ENCODE measurements at places on chromosomes 16 and 17. TPM values are rescaled to one million over a fixed set of nuclear protein-coding genes. Genes with fewer than 3 reads are reported as not detected.
A peak's percentile ranks its signal among the peaks of the same experiment; 100 is the strongest.

Gene SOX8
- total RNA-seq = 0.13 TPM

Gene SRCIN1
- 0.20 TPM for total RNA-seq

Gene ABCC11
- 0.23 TPM for total RNA-seq

Gene PRSS33
- not detected for total RNA-seq

Gene OTOP3
- not detected for total RNA-seq

Gene HSPB9
- 0.18 TPM for total RNA-seq

Gene ZC3H18
- total RNA-seq = 75.9 TPM

Gene TEDC2
- total RNA-seq = 13.9 TPM

Gene YPEL2
- total RNA-seq = 18.4 TPM

Gene GFOD2
- total RNA-seq = 13.0 TPM

Gene VWA3A
- total RNA-seq = not detected

Gene CNTNAP4
- not detected for total RNA-seq

Gene SHISA6
- total RNA-seq = not detected

Gene SLFN13
- 82.6 TPM for total RNA-seq

- no peak for DNase-seq
Measured at GRCh38 chr17:6551356-6551755, 5.0 kb downstream of the PITPNM3 start.

DNA sequence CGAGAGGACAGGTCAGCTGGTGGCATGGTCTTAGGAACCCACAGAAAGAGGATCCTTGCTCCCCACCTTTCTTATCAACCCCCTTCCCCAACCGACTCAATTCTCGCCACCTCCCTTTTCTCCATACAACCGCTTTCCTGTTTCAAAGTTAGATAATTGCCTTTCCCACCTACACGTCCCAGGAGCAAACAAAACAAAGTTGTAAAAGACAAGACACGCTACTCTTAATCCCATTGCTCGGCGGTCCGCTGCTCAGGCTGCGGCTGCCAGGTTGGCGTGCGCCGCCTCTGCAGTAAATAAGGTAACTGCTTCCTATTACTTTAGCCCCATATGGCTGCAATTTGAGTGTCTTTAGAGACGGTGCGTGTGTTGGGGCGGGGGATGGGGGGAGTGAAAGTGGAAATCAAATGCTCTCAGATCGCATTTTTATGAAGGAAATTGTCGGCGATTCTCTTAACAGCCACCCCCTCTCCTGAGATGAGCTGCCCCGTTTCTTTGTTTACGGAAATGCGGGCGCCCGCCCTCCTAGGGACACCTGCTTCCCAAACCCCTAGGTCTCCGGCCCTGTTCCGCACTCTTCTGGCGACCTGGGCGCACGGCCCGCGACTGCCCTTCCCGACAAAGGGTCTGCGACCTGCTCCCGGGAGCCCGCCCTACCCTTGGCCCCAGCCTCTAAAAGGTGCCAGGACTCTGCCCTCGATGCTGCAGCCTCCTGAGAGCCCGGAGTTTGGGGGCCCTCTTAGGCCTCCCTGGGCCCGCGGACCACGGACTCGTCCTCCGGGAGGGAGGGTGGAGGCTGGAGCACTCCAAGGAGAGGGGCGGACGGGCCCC lies 3.7 kb upstream of the CBX8 start:
- DNase-seq = peak; percentile 50

GRCh38 chr17:76213491-76213890 lies 26.8 kb downstream of the RNF157 start:
- no peak for DNase-seq

GRCh38 chr16:71626858-71627213 lies 852 bp downstream of the MARVELD3 start:
- no peak for DNase-seq

- DNase-seq = no peak
Measured at GRCh38 chr17:82029990-82030469, 1.4 kb upstream of the RAC3 start.

DNA sequence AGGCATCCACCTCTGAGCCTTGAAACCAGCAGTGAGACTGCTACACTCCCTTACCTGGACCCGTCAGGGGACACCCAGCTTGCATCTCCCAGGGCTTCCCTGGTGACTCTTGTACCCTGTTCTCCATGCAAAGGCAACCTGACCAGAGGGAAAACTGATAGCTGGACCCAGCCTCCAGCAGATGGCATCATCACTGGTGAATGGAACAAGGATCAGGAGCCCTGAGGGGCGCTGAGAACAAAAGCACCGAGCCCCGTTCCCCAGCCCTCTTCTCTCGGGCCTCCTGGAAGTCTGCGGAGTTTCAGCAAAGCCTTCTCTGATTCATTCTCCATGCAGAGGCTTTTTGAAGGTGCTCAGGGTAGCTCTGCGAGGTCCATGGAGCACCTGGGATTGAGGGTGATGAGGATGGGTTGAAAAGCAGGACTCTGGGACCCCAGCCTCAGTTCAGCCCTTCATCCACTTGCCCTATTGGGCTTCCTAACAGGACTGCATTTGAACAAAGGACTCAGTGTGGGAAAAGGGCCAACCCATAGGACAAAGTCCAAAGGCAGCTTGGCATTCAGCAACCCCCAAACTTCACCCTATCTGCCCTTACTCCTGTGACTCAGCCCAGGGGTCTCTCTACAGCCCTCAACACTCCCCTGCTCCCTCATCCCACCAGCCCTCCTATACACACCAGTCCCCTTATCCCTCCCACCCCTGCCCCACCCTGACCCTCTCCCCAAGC lies 45.0 kb upstream of the LHX1 start:
- DNase-seq = no peak

DNA sequence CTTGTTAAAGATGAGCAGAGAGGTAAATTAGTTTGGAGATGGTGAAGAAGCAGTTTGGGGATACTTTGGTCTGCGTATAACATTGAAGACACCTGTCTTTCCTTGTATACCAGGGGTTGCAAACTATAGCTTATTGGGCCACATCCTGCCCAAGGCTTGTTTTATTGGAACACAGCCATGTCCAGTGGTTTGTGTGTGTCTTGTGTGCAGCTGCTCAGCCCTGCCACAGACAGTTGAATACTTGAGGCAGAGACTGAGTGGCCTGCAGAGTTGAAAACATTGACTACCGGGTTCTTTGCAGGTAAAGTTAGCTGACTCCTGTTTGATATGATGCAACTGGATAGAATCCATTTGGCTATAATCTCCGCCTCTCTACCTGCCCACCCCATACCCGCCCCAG lies 224.4 kb downstream of the PRKCA start:
- DNase-seq = no peak

DNA sequence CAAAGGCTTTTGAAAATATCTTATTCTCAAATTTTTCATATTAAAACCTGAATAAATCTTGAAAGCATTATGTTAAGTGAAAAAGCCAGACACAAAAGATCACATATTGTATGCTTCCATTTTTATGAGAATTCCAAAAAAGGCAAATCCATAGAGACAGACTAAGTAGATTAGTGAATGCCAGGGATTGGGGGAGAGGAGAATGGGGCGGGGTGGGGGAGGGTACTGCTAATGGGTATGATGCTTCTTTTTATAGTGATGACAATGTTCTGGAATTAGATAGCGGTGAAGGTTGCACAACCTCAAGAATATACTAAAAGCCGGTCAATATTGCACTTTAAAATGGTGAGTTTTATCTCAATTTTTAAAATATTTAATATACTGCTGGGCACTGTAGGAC lies 44.0 kb downstream of the XPO6 start:
- no peak for DNase-seq

DNA sequence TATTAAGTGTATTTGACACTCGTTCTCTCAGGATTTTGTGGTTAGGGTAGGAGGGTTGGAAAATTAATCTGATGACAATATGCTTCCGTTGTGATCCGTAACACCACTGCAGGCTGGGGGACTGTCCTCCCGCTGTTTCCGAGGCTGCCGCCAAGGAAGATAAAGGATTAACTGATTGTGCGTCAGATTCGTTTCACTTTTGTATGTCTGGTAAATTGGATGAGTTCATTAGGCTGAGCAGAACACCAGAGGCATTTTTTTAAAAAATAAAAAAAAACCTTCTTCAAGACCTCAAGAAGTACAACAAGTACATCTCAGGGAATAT lies 486.7 kb upstream of the SALL1 start:
- DNase-seq = no peak

- no peak for DNase-seq
Measured at GRCh38 chr17:19546289-19547065, 12.8 kb downstream of the SLC47A1 start.

- peak; percentile 60 for DNase-seq
Measured at GRCh38 chr17:78272181-78272913, 40.9 kb downstream of the TMEM235 start.

DNA sequence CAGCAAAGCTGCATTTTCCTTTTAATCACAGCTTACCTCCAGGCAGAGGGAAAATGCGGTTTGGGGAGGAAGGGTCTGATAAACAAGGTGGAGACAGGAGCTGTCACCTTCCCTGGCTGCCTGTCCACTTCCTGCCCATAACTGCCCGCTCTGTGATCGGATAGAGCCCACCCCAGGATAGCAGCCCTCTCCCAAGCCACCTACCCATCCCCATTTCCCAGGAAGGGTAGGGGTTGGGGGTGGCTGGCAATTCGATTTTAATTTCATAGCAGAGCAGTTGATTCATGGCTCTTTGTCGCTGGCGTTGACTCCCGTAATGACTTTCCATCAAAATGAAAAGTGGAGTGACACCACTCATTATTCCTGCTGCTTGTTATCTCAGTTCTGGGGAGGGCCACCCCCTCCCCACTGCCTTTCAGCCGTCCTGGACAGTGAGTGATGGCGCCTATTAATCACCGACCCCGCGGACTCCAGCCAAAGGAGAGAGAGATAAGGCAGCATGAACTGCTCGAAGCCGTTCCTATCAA lies 11.2 kb downstream of the CDK5RAP3 start:
- DNase-seq = no peak

GRCh38 chr17:44548376-44549230 lies 8.7 kb upstream of the FZD2 start:
- DNase-seq = no peak

DNA sequence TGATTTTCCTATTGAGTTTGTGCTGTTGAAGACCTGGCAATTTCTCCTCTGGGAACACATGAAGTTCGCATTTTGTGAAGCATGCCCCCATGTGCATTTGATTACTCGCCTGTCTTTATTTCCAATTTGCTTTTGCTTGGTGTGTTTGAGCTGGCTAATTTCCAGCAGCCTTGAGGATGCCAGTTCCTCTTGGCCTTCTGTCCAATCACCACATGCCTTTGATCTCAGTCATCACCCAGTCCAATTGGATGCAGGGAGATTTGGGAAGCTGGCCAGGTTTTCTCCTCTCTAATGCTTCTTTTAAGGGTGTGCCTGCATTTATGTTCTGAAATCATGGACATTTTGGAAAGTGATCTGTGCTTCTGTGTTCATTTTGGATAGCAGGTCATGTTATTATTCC lies 3.8 kb upstream of the TMEM100 start:
- DNase-seq = no peak

- no peak for DNase-seq
Measured at GRCh38 chr16:74169687-74170376, 126.8 kb upstream of the PSMD7 start.

GRCh38 chr16:53803451-53803850 lies 99.5 kb downstream of the FTO start:
- no peak for DNase-seq

- DNase-seq = no peak
Measured at GRCh38 chr17:50095626-50096037, 481 bp downstream of the PDK2 start.

- DNase-seq = no peak
Measured at GRCh38 chr17:74342224-74342623, 16.2 kb downstream of the KIF19 start.

- no peak for DNase-seq
Measured at GRCh38 chr16:88375996-88376834, 6.5 kb upstream of the ZNF469 start.

GRCh38 chr17:77923776-77924513 lies 34.6 kb upstream of the TNRC6C start:
- DNase-seq = no peak

- peak; percentile 62 for DNase-seq
Measured at GRCh38 chr17:74862108-74862901, 2.6 kb upstream of the GRIN2C start.

- peak; percentile 48 for DNase-seq
Measured at GRCh38 chr16:3444032-3444388, 530 bp downstream of the NAA60 start.

- DNase-seq = no peak
Measured at GRCh38 chr16:4976079-4976478, 17.9 kb downstream of the SEC14L5 start.

DNA sequence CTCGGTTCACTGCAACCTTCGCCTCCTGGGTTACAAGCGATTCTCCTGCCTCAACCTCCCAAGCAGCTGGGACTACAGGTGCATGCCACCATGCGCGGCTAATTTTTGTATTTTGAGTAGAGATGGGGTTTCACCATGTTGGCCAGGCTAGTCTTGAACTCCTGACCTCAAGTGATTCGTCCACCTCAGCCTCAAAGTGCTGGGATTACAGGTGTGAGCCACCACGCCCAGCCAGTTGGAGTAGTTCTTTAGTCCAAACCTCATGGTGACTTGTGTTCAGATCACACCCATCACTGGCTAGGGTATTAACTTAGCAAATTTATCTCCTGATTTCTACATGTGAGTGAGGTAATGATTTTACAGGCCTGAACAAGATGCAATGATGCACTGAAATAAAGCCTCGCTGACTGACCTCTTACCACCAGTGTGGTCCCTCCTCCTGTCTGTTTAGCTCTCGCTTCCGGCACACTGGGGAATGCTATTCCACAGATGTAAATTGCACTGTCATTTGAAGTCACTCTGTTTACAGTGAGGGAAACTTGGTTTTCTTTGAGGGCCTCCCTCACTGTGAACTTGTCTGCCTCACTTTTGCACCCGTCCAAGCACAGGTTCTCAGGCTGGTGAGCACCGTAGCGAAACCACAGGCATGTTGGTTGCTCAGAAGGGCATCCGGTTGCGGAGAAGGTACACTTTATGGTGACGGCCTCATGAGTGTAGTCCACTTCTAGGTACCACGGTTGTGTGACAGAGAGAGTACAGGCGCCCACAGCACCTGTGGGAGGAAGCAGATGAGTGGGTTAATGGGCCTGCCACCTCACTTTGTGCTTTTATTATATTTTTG lies 5.5 kb downstream of the IGSF6 start:
- DNase-seq = peak; percentile 89

GRCh38 chr16:30131869-30132475 lies 9.0 kb upstream of the MAPK3 start:
- DNase-seq = no peak

GRCh38 chr16:11392041-11392581 lies 46.9 kb downstream of the RMI2 start:
- no peak for DNase-seq

- no peak for DNase-seq
Measured at GRCh38 chr17:28295677-28296578, 23.1 kb upstream of the TMEM97 start.
